Hematopoietic multipotent progenitor cell treated with erythropoietin and hydrocortisone succinate and interleukin-3 and kit ligand, for 17 days (in vitro differentiated cells): ENCODE measurements at places on chromosomes 13 and 19.

GRCh38 chr13:45870232-45870631 is 18.7 kb upstream of the SIAH3 start:
- no peak for DNase-seq

DNA sequence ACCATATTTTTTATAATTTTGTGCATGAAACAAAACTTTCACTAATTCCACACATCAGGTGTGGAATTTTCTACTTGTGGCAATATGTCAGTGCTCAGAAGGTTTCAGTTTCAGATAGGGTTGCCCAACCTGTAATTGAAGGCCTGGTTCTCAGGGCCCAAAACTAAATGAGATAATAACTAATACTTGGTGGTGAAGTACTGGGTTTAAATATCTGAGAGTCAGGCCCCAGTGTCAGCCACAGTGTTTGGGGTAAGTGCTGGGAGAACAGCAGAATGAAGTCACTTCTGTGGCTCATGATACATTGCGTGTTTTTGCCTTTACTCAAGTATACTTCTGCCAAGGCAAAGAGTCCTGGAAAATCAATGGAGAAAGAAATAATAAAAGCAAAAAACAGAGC is 5.6 kb downstream of the SAFB start:
- DNase-seq: no peak

- no peak for DNase-seq
These were observed 23.5 kb upstream of the MIER2 start for GRCh38 chr19:367963-368629.

GRCh38 chr19:46880431-46880830 is 19.6 kb downstream of the ARHGAP35 start:
- DNase-seq: no peak

GRCh38 chr13:50914848-50915247 is 5.3 kb downstream of the RNASEH2B start:
- no peak for DNase-seq
